ENCODE measurements at places on chromosomes 11 and 22.

GRCh38 chr11:19508165-19508564, 204.5 kb upstream of the NAV2 start:
- DNase-seq = peak; percentile 12

GRCh38 chr22:49253656-49254055, 574.0 kb downstream of the BRD1 start:
- DNase-seq = no peak

- DNase-seq = no peak
These were observed 56.1 kb downstream of the AASDHPPT start for GRCh38 chr11:106133529-106133928.

DNA sequence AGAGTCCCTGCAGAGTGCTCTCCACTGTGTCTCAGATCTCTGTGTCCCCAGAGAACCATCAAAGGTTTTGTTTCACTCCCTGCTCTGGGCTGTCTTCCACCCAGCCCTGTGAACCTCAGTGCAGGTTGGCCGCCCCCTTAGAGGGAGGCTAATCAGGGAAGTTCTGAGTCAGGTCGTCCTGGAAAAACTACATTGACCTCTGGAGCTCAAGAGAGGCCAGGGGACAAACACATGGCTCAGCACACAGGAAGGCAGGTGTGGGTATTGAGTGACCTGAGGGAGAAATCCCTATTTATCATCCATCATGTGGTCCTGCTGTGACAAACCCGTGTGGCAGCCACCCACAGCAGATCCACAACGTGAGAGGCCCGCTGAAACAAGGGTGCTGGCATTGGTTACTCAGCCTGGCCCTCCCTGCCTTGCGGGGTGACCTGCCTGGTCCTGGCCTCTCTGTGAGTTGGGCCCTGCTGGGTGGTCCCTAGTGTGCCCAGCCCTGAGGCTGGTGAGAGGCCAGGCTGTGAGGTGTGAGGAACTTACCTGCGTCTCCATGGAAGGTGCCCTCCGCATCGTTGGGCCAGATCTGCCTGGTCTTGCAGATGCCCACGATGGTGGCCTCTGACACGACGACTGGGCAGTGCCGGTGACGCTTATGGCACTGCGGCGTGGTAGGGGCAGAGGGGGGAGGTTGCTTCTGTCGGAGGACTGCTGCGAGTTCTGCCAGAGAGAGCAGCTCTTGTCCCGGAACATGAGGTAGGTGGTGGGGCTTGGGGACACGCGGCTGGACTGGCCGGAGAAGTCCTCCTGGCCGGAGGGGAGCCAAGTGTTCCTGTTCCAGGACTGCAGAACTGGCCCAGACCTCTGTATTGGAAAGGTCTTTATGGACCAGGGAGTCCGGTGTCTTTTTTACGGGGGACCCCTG, 669 bp upstream of the BCR start:
- peak; percentile 53 for DNase-seq

- peak; percentile 43 for DNase-seq
These were observed 12.2 kb downstream of the GGT5 start for GRCh38 chr22:24232725-24233124.

- DNase-seq = no peak
These were observed 1.9 kb upstream of the RDX start for GRCh38 chr11:110298301-110298765.

- DNase-seq = no peak
These were observed 61.4 kb upstream of the SYT13 start for GRCh38 chr11:45347348-45348082.

DNA sequence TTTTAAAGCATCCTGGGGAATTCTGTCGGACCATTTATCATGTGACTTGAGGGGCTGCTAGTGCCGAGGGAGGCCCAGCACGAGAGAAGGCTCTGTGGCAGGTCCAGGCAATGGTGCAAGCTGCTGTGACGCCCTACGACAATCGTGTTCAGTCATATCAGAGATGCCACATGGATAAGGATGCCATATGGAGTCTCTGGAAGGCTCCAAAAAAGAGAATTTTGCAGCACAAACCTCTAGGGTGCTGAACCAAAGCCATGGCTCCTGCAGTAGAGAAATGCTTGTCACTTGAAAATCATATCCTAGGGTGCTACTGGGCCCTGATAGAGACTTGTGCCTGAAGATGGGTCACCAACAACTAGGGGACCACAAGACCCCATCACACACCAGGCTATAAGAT, 6.7 kb upstream of the CD6 start:
- DNase-seq = no peak

- DNase-seq = peak; percentile 78
These were observed 98.2 kb upstream of the NNMT start for GRCh38 chr11:114197799-114198500.

DNA sequence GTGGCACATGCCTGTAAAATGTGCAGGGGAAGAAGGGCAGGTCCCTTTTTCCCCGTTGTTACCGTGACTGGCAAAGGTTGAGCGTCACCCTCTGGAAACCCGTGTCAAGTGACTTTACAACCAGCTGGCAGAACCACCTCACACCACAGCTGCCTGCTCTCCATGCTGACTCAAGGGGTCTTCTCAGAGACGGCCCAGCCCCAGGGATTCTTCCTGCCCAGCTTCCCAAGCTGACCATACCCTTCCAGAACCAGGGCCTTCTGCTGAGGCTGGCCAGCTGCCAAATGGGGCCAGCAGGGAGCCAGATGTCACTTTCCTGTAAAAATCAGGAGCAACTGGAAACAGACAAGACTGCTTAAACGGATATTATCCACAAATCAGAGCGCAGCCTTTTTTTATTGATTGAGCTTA, 6.3 kb downstream of the PC start:
- no peak for DNase-seq

- DNase-seq = no peak
These were observed 65.3 kb upstream of the LINC01488 start for GRCh38 chr11:69416143-69416515.

GRCh38 chr11:76074148-76075095, 131.9 kb downstream of the WNT11 start:
- no peak for DNase-seq

All from heart left ventricle (tissue), 16 donors.